ENCODE measurements at places on chromosomes 3 and 15. TPM values are rescaled to one million over a fixed set of nuclear protein-coding genes. Genes with fewer than 3 reads are reported as not detected.

GRCh38 chr15:49731187-49732099 lies 110.6 kb downstream of the DTWD1 start:
- no peak for DNase-seq

DNA sequence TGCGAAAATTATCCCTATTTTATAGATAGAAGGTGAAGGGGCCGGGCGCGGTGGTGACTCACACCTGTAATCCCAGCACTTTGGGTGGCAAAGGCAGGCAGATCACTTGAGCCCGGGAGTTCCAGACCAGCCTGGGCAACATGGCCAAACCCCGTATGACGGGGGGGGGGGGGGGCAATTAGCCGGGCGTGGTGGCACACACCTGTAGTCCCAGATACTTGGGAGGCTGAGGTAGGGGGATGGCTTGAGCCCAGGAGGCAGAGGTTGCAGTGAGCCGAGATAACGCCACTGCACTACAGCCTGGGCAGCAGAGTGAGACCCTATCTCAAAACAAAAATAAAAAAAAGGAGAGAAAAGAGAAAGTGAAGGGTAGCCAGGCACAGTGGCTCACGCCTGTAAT lies 1.4 kb downstream of the AAGAB start:
- no peak for DNase-seq

The FSTL1 gene
- 9.4 TPM for total RNA-seq

DNA sequence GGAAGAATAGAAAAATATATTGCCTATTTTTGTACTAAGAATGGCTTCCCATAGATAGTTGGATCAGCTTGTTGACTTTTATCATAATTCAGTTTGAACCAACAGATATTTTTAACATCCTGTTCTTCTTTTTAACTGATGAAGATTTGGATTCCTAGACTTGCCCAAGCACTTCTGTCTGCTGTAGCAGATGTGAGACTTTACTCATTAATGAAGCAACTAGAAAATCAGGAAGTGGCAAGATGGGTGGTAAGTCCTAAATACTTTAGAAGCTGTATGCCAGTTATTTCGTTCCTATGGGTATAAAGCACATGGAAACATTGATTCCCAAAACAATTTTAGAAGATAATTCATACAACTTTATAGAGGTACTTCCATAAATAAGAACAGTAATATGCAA lies 8.4 kb downstream of the PIGB start:
- no peak for DNase-seq

GRCh38 chr3:99472385-99472784 lies 166.0 kb upstream of the COL8A1 start:
- DNase-seq = no peak

DNA sequence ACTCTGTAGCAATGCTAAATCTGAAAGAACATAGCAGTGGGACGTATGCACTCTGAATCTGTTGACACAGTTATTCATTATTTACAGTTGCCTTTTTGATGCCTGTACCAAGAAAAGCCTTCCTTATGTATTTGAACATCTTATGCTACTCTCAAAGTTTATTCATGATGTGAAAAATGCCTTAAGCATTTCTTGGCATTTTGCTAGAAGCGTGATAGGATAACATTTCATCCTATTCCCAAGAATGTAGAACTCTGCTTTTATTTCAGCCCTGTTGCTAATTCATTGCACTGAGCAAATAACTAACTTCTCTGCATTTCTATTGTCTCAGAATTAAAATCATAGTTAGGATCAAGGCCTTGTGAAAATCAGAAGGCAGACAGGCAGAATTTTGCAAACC lies 105.5 kb downstream of the STRIT1 start:
- no peak for DNase-seq

DNA sequence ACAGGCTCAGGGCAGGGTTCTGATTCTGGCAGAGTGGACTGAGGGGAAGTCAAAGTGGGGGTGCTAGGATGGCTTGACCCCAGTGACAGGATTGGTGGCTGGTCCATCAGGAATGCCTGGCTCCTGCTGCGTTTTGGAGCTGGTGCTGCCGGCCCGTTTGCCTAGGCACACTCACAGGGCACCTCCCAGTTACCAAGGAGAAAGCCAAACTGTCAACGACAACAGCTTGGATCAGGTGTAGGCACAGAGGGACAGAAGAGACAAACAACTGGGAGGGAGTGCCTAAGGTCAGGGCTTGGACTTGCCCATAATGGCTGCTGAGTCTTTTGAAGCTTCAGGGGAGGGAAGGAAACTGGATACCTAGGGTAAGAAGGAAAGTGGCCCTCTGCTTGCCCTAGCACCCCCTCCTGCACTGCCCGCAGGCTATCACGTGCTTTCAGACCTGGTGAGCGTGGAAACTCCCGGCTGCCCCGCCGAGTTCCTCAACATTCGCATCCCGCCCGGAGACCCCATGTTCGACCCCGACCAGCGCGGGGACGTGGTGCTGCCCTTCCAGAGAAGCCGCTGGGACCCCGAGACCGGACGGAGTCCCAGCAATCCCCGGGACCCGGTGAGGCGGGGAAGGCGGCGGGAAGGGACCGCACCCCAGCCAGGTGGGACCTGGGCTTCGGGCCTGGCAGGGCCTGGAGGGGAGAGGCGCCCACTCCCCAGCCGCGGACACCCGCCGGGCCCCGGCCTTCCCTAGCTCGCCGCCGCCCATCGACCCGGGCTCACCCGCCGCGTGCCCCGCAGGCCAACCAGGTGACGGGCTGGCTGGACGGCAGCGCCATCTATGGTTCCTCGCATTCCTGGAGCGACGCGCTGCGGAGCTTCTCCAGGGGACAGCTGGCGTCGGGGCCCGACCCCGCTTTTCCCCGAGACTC lies 5.1 kb downstream of the DUOX1 start:
- no peak for DNase-seq

All from esophagus squamous epithelium (tissue), 5 donors.